Activated CD4-positive, CD25-positive, alpha-beta regulatory T cell treated with anti-CD3 and anti-CD28 coated beads, Interleukin-2, amount 50 U/mL, for 72 hours (primary cell): ENCODE measurements at places on chromosomes 7 and 10.

GRCh38 chr7:104410742-104411141, 82.3 kb downstream of the LHFPL3 start:
- DNase-seq, result no peak

DNA sequence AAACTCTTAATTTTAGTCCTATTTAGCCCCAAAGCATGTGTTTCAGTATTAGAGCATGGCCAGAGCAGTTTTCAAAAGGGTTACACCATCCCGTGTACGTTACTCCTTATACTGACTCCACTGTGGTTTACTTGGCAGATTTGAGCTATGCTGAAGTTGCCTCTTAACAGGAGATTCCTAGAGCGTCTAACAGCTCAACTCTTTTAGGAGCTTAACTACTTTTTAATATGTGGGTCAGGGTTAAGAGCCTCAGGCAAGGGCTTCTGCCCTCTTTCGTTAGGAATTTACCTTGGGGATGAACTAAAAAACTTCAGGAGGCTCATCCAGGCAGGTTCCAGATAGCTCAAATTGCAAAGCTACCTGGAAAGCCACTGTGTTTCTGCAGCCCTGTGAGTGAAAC, 674.8 kb upstream of the C7orf33 start:
- DNase-seq, result no peak

GRCh38 chr10:96789571-96790108, 42.5 kb upstream of the LCOR start:
- DNase-seq, result no peak

DNA sequence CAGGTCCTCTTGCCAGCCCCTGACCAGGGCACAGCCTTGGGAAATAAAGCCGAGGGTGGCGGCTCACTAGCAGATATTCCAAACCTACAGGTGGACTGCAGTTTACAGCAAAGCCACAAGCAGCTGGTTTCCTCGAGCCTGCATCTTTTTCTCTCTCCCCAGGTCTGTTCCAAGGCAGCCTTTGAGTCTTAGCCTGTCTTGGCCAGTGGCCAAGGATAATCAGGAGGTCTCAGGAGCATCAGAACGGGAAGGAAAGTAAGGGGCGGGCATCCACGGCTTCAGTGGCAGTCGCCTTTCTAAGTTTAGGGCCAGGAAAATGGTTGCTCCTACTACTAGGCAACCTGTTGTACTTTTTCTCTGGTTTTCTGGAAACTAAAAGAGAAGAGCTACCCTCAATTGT, 219.7 kb upstream of the ZMIZ1 start:
- DNase-seq, result no peak

DNA sequence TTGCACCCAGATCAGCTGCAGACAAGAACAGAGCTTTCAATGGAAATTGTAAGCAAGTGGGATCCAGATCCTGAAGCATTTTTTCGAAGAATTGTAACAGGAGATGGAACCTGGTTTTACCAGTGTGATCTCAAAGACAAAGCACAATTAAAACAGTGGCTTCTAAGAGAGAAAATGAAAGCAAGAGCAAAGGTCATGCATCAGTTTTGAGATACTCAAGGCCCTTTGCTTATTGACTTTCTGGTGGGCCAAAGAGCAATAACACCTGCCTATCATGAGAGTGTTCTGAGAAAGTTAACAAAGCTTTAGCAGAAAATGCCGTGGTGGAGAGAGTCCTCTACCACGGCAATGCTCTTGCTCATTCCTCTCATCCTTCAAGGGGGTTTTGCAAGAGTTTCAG, 194.8 kb downstream of the TMEM178B start:
- DNase-seq, result no peak

GRCh38 chr10:98423691-98424120, 8.7 kb upstream of the PYROXD2 start:
- no peak for DNase-seq

DNA sequence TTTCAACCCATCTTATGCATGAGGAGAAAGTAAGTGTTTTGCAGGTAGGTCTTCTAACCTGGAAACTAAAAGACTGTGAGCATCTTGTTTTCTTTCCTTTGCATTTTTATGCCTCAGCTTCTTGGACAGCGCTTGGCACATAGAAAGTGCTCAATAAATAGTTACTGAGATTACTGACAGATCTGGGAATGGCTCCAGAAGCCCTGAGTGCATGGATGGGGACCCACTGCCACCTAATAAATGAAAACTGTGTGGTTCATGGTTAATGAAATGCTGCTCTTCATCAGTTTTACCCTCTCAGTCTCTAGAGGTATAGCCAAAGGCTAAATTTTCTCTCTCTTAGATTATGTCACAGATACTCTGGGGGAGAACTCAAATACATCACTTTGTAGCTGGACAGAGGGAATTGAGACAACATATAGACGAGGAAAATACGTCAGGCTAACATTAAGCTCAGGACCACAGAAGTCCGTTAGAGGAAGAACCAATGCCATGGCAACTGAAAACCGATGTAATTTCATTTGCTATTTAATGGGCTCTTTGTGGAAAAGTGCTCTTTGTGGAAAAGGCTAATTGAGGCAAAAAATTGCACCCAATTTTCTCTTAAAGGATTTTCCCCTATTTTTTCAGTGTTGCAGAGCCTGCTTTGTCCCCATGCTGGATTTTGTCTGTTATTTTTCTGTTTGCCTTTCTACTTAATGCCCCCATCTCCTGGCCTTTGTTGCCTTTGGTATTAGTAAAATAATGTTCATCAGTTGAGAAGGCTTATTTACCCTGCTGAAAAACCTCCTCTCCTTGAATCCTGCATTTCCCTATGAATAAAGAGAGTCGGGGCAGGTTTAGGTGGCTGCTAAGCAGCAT, 17.8 kb downstream of the ASB4 start:
- no peak for DNase-seq

GRCh38 chr7:119630406-119630969, 642.5 kb upstream of the KCND2 start:
- no peak for DNase-seq

DNA sequence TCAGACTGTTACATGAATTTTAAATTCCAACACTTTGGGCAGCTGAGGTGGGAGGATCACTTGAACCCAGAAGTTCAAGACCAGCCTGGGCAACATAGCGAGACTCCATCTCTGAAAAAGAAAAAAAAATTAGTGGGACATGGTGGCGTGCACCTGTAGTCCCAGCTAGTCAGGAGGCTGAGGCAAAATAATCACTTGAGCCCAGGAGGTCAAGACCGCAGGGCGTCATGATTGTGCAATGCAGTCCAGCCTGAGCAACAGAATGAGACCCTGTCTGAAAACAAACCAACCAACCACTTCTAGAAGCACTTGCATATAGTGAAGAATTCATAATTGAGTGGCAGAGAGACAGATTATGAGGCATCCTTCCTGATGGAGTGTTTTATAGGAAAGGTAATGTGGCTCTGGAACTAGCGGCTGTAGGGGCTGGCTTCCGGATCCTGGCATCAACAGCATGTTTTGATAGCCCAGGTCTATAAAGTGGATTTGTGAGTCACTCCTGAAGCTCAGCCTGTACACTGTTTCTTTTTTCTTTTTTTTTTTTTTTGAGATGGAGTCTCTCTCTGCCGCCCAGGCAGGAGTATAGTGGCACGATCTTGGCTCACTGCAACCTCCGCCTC, 40.3 kb upstream of the RSBN1L start:
- DNase-seq, result no peak

GRCh38 chr7:118844748-118845147, 620.2 kb downstream of the ANKRD7 start:
- DNase-seq, result no peak
